ENCODE measurements at places on chromosomes 5 and 9.
A peak's percentile ranks its signal among the peaks of the same experiment; 100 is the strongest.

- DNase-seq = no peak
These were observed 68.1 kb downstream of the ARHGEF28 start for GRCh38 chr5:73694089-73694488.

GRCh38 chr5:84436866-84437265 lies 52.2 kb upstream of the EDIL3 start:
- DNase-seq = peak; percentile 39

GRCh38 chr9:32136700-32137339 lies 247.6 kb upstream of the ACO1 start:
- no peak for DNase-seq

GRCh38 chr5:43401827-43402226 lies 10.4 kb downstream of the CCL28 start:
- no peak for DNase-seq

- no peak for DNase-seq
These were observed 335.2 kb downstream of the DTWD2 start for GRCh38 chr5:118653183-118653582.

- DNase-seq = no peak
These were observed 67.4 kb downstream of the ZNF608 start for GRCh38 chr5:124678922-124679519.

DNA sequence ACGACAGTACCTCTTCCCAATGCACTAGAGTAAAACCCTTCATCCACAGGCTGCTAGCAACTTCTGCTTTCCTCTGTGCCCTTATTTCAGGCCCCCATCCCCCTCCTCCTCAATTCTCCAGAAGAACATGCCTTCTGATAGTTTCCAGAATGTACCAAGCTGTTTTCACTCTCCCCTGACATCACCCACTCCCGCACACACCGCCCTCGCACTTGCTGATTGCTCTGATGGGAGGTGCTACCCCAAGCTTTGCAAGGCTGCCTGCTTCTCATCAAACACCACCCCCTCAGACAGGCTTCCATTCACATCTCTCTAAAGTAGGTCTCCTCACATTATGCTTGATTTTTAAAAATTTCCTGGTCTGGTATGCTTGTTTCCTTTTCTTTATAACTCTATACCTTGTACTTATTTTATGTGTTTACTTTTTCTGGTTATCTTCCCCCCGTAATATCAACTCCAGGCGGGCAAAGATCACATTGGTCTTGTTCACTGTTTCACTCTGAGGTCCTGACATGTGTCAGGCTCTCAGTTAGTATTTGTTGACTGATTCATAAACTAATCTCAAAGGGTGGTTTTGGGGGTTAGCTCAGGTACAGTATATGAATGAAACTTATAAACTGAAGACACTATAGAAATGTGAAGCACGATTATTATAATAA lies 91.0 kb upstream of the C9orf72 start:
- DNase-seq = no peak

- DNase-seq = no peak
These were observed 13.8 kb downstream of the UGCG start for GRCh38 chr9:111910428-111910827.

DNA sequence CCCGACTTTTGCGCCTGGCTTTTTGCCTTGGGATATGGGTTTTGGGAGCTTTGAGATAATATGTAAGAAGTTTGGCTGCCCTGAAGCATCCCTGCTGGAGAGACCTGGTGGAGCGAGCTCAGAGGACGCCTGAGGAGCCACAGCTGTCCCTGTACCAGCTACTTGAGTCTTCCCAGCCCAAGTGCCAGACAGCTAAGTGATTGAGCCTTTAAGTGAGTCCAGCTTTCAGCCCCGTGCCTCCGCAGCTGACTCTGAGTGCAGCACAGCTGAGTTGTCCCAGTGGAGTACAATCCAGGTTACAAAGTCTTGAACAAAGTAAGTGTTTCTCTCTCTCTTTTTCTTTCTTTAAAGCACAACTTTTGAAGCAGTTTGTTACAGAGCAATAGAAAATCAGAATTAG lies 203.8 kb upstream of the DAP start:
- no peak for DNase-seq

DNA sequence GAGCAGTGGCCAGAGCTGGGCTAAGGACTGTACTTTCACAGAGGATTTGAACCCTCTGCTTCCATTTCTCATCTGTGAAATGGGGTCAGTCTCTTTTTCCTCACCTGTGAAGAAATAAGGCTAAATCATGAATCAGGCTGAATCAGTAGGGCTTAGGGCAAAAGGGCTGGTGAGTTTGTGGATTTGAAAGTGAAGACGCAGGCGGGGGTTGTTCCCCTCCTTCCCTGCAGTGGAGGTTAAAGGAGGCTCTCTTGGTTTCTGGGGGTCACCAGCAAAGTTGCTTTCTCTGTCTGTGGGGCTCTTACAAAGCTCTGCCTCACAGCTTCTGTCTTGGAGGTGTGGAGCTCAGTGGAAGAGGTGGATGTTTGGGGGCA lies 17.6 kb upstream of the NDST1 start:
- DNase-seq = no peak

GRCh38 chr5:80569961-80570786 lies at the start of gene ANKRD34B:
Gene ANKRD34B (minus strand): TSS chr5:80570280. CDS start chr5:80560019, 10,261 bp downstream.
- DNase-seq = no peak

GRCh38 chr9:110443866-110444220 lies 106.2 kb upstream of the TXNDC8 start:
- peak; percentile 70 for DNase-seq

DNA sequence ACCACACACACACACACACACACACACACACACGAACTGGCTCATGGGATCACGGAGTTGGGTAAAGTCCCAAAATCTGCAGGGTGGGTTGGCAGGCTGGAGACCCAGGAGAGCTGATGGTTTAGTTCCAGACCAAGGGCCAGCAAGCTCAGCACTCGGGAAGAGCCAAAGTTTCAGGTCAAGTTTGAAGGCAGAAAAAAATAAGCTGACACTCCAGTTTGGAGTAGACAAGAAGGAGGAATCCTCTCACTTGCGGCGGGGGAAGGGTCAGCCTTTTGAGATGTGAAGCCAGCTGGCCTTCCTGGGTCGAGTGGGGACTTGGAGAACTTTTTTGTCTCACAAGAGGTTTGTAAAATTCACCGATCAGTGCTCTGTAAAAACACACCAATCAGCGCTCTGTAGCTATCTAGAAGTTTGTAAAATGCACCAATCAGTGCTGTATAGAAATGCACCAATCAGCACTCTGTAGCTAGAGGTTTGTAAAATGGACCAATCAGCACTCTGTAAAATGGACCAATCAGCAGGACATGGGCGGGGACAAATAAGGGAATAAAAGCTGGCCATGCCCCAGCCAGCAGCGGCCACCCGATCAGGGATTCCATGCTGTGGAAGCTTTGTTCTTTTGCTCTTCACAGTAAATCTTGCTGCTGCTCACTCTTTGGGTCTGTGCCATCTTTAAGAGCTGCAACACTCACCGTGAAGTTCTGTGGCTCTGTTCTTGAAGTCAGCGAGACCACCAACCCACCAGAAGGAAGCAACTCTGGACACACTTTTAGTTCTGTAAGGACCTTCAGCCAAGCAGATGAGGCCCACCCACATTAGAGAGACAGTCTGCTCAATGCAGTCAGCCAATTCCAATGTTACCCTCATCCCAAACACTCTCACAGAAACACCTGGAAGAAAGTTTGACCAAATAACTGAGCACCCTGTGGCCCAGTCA lies 37.8 kb upstream of the UNC5A start:
- no peak for DNase-seq

DNA sequence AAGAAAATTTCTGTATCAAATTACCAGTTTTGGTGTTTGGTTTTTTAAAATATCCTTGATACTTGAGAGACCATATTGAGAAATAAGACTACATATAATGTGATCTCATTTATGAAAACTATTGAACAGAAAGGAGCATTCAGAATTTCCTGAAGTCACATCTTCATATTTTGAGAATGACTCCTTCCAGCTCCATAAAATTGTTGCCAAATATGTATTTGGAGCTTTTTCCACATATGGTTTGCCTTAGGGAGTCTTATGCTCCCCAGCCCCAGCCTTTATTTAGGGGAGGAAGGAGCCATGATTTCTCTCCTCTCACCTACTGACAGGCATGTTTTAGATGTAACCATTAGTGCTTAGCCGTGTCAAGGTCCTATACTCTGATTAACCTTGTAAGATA lies 51.1 kb downstream of the GCNT1 start:
- peak; percentile 83 for DNase-seq

DNA sequence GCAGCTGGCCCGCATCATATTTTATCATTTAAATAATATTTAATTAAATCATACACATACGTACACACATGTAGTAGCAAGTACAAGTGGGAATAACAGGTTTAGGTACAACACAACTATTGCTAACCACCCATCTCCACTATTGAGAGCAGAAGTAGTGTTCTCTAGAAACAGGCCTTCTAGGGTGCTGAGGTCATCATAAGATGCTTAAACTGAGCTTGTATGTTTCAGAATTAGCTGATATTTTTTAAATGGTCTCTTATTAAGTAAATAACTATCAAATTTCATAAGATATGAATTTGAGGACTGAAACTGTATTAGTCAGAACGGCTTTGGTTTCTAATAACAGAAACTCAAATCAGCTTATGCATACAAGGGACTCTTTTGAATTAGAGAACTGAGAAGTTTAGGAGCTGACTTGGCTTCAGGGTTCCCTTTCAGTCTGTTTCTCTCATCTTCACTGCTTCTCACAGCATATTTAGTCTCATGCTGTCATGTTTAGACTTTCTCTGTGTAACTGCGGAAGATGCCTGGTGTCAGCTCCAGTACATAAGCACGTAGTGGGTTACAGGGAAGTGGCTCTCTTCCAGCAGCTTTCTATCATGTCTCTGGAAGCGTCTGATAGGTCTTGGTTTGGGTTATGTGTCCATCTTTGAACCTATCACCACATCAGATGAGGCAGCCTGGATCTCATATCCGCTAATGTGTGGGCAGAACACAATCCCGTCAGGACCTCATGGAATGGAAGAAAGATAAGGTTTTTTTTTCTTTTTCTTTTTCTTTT lies 25.0 kb upstream of the OCLN start:
- no peak for DNase-seq

- no peak for DNase-seq
These were observed 9.2 kb downstream of the JADE2 start for GRCh38 chr5:134534726-134535110.

DNA sequence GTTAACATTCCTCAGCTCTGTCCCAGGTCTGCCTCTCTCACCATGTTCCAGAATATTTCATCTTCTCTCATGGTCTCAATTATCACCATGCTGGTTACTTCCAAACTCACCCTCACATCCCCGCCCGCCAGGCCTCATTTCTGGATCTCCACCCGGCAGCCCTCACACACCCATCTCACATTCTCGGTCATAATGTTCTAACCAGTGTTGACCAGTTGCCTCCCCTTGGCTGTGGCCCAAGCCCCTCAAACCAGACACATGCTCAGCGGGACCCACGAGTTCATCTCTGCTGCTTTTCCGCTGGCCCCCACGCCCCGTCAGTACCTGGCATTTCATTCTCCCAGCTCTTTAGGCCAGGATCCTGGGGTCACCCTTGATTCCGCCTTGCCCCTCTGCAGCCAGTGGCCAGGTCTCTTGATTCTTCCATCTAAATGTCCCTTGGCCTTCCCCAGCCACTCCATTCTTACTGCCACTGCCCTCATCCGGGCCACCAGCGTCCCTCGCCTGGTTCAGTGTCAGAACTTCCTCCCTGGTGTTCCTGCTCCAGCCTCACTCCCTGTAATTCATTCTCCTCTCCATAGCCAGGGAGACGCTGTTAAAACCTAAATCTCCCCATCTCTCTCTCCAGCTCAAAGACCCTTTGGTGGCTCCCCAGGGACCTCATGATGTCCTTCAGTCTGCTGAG lies 141.7 kb downstream of the MVB12B start:
- DNase-seq = no peak

GRCh38 chr5:1494780-1495524 lies 28.8 kb downstream of the LPCAT1 start:
- DNase-seq = no peak

DNA sequence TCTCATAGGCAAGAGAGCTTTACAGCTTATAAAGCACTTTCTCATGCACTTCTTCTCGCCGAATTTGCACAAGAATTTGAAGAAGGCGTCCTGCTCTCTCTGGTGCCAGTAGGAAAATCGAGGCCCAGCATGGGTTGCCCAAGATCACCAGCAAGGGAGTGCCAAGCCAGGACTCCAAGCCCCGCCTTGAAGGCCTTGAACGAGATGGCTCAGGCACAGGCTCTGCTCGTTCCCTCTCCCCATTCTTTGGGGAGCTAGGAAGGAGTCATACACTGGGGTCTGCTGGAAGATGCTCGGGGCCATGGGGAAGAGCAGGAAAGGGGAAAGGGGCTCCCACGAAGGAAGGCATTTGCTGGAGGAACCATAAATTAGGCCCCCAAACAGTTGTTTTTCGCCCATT lies 46.7 kb downstream of the PAX5 start:
- DNase-seq = no peak

DNA sequence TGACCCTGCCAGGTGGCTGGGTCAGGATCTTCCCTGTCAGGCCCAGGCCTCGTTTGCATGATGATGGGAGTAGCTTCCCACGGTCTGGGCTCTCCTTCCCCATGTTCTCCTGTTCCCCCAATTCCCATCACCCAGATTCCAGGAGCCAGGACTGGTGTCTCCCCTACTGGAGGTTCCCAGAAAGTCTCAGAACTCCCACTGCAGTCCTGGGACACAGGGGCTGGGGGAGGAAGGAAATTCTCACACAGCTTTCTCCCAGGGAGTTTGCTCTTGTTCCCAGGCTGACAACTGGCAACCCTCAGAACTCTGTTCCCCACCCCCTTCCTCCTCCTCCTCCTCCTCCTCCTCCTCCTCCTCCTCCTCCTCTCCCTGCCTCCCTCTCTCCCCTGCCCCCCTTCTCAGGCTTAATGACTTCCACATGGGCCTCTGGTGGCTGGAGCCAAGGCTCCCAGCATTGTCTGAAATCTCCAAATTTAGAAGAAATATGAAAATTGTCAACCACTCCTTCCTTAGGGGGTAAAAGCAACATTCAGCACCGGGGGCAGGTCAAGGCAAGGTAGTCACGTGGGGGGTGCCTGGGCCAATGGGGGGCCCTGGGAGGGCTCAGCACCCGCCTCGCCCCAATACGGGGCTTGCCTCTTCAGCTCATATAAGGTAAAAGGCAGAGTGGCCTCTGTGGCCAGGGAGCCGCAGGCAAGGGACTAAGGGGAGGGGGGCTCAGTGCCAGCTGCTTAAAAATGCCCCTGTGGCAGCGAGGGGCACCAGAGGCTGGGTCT lies 27.3 kb upstream of the IL17B start:
- DNase-seq = peak; percentile 100

- DNase-seq = peak; percentile 19
These were observed 469.3 kb upstream of the DMAC1 start for GRCh38 chr9:8268881-8269280.

DNA sequence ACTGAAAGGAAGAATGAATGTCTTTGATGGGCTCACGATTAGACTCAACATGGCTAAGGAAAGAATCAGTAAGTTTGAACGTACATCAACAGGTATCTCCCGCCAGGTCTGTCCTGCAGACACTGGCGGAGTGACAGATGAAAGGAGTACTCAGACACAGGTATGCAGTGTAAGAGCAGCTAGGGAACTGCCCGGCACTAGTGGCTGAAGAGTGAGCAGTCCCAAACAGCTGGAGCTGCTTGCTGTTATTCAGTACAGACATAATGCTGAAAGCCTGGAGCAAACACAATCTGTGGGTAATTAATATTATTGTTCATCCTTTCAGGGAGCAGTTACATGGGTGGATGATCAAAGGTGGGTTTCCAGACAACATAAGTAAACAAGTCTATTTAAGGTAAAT lies 835.5 kb downstream of the TLE4 start:
- no peak for DNase-seq
